ENCODE measurements at places on chromosomes 11 and 22. TPM values are rescaled to one million over a fixed set of nuclear protein-coding genes. Genes with fewer than 3 reads are reported as not detected.

DNA sequence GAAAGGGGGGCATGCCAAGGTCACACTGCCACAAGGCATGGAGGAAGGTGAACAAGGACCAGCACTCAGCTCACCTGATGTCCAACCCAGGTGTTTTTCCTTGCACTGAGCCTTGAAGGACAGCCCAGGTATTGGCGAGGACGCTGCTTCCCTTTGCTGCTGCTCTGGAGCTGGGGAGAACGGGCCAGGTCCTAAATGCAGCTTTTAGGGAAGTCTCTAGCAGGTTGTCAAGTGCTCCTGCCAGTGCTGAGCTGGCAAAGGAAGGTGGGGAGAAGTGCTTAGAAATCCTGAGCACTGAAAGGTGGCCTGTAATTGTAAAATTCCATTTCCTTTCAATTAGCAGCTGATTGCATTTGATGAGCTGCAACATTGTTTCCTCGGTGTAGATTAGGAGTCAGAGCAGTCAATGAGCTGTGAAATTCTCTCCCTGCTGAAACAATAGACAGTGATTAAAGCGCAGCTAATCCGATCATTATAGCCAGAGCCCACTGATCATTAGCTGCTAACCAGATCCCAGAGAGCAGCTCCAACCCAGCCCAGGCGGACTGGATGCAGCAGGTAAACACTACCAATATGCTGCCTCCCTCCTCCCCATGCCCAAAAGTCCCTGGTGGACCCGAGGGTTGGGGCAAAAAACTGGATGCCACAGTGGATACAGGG, 507.6 kb downstream of the INSC start:
- H3K36me3 ChIP-seq = no peaks in the 10 kb centered on the region
- no peak overlapping the region for H3K4me3 ChIP-seq
- peaks cover 19% of the 10 kb centered on the region for H3K27me3 ChIP-seq
- no peak overlapping the region for H3K27ac ChIP-seq
- DNase-seq = no peak
- H3K4me1 ChIP-seq = no peaks in the 10 kb centered on the region

Gene MUC5B
- 0.48 TPM for total RNA-seq

DNA sequence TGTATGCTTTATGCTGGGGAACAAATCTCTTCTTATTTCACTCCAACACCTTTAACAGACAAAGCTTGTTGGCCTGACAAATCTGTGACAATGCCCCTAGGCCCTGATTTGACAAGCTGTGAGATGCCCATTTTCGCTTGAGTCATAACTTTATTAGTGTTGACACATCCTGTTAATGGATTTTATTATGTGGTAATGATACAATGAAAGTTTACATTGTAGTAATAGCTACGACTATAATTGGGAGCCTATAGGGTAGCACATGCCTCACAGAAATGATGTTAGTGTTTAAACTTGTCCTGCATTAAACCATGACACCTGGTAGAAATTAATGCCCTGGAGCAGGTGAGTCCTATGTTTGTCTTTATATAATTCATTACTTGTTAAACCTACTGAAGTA, 3.3 kb upstream of the MMP10 start:
- H3K27ac ChIP-seq = no peak overlapping the region
- H3K4me3 ChIP-seq = no peak overlapping the region
- no peaks in the 10 kb centered on the region for H3K36me3 ChIP-seq
- peaks cover 10% of the 10 kb centered on the region for H3K27me3 ChIP-seq

Gene TMA7B
- not detected for total RNA-seq

Gene CRYBB3
- not detected for total RNA-seq

GRCh38 chr11:43376065-43376464, 17.3 kb downstream of the TTC17 start:
- no peak for DNase-seq
- H3K36me3 ChIP-seq = peaks cover 9% of the 10 kb centered on the region
- H3K4me3 ChIP-seq = no peak overlapping the region

Gene RIMBP3C
- total RNA-seq = 0.34 TPM

DNA sequence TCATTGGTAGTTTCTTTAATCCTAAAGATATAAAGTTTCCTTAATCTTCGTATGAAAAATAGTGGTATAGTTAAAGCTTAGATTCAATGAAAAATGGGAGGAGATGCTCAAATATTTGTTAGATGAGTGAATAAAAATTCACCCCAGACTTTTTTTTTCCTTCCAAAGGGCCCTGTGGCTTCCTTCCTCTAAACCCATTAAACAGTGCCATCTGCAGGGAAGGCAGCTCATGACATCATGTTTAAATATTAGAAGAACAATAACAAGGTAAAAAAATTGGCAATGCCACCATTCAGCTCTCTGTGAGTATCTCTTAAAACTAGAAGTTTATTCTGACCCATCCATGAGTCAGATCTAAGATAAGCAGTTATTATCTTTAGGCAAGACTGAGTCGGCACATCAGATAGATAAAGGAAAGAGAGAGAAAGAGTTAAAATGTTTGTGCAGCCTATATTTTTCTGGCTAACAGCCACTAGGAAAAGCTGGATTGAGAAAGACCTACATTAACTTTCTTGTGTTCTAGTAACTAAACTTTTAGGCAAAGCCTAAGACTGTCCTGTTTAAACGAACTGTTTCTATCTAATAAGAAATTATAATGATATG, 19.1 kb upstream of the OOSP1 start:
- no peak for DNase-seq
- peaks cover 3% of the 10 kb centered on the region for H3K4me1 ChIP-seq
- no peak overlapping the region for H3K27ac ChIP-seq
- peaks cover 3% of the 10 kb centered on the region for H3K36me3 ChIP-seq
